ENCODE measurements at places on chromosomes 1 and 21. TPM values are rescaled to one million over a fixed set of nuclear protein-coding genes. Genes with fewer than 3 reads are reported as not detected.

- DNase-seq = peak; percentile 18
These were observed 87.6 kb downstream of the GLIS1 start for GRCh38 chr1:53651356-53651755.

DNA sequence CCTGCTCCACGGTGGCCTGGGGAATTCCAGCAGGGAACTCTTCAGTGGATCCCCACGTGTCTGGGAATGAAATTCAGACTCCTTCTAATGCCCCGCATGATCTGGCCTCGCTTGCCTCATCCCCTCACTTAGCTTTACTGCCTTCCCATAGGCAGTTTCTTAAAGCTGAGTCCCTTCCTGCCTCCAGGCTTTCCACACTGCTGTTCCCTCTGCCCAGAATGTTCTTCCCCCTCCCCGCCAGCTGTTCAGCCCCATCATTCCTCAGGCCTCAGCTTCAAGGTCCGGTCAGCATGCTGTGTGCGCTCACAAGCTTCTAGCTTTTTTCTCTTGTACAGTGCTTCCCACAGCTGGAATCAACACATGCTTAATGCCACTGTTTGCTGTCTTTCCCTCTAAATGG, 54.9 kb upstream of the WASF2 start:
- no peak for DNase-seq

DNA sequence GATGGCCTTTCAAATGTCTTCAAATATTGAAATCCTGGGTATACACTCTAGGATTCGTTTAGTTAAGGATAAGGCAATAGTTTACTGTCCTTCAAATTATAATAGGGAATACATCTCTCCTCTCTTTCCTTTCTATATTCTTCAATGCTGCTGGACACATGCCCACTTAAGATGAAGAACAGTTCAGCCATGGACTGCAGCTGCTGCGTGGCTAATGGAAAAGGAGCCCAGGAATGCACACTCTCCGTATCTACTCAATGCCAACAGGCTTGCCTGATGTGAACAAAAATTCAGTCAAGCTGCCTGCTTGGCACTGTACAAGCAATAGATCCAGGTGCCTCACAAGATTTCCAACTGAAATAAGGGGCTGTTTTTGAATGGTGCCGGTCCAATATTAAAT, 321.2 kb upstream of the LYPLAL1 start:
- DNase-seq = no peak

DNA sequence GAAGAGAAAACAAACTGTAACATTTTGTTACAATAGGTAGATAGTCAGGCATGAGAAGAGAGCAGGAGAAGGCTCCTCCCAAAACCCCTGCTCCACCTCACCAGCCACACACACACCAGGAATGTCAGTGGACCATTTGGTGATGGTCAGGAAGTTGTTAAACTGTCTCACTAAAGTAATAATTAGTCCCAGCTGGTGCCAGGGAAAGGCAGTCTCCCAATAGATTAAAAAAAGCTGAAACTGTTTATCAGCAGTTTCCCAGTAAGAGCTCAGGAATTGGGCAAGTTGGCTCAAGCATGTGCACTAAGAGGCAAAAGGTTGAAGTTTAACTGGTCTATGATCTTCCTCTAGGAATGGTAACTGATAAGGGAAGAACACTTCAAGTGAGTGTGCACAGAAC, 249.6 kb downstream of the COL11A1 start:
- no peak for DNase-seq

DNA sequence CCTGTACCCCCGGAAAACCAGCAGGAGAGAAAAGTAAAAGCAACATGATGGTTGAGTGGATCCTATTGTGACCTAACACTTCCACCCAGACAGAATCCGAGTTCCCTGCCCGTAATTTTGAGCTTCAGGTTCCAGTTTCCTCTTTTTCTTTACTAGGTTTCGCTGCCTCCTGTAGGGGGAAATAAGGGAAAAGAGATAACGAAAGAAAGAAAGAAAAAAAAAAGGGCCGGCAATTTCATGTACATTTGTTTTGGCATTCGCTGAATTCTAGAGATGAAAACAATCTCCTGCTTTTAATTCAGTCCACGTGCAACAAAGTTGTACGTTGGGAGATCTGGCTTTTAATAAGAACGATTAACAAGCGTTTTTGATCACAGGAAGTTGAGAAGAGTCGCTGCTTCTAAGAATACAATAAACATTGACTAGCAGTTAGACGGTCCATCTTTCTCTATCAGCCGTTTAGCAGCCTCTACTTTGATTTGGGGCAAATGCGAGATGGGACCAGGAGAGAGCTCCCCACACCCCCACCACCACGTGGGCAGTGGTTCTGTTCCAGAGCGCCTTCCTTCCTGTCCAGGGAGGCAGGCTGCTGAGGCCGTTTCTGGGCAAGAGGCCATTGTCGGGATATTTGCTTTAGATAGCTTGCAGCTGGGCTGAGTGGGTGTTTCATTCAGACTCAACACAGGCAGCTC, 155.9 kb upstream of the RUNX1 start:
- peak; percentile 90 for DNase-seq

GRCh38 chr21:25934771-25935224, 200.0 kb downstream of the GABPA start:
- peak; percentile 56 for DNase-seq

GRCh38 chr21:41971891-41972290, 18.1 kb upstream of the C2CD2 start:
- DNase-seq = no peak

GRCh38 chr1:57887964-57888491, 464.2 kb upstream of the DAB1 start:
- DNase-seq = peak; percentile 20

DNA sequence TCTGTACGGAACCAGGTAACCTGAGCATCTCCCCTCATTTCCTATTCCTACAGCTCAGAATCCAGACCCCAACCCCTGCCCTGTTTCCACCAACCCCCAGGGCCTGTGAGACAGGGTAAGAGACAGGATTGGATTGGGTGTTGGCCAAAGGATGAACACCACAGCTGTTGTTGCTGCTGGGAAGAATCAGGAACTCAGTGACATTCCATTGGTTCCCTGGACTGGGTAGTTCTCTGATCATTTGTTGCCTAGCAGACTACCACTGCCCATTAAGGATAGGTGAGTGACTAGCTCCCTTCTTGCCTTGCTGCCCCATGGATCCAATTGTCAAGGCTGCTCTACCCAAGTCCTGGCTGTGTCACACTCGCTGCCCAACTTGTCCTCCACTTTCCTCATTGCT, 10.0 kb downstream of the NCSTN start:
- no peak for DNase-seq

DNA sequence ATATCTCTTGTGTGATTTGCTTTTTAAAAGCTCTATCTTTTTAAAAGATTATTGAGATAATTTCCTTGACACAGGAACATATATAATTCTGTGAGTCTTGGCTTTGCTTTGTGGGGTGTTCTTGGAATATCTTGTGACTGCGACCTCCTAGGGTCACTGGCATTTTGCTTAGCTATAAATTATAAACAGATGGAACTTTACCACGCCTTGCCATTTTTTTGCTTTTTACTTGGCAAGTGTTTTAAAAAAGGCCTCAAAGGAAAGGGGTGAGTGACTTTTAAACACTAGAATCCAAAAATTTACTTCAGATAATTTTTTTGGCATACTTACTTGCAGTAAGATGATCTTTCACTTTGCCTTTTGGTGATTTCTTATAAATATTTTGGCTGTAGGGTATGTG, 43.6 kb downstream of the ALG6 start:
- no peak for DNase-seq

- DNase-seq = no peak
These were observed 7.7 kb downstream of the LRRC52 start for GRCh38 chr1:165551469-165551868.

DNA sequence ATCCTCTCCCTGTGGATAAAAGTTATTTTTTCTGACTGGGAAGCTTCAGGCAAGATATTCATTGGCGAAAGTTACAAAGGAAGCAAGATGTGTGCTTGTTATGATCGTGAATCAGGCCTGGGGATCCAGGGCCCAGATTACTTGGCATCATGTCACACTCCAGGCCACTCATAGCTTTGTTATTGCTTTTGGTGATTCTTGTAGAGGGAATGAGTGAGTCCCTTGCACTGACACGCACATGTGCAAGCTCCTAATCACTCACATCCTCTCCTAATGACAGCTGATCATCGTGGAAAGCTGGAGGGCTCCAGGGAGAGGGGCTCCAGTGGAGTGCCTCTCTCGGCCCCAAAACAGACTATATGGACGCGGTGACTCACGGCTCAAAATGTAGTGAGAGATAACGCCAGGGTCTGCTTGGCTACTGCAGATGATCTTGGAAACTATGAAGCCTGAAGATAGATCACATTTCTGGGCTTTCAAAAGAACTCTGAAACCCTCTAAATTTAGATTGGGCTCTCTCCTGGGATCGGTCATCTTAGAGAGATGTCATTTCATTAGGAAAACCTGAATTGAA, 481.1 kb upstream of the USP24 start:
- no peak for DNase-seq

DNA sequence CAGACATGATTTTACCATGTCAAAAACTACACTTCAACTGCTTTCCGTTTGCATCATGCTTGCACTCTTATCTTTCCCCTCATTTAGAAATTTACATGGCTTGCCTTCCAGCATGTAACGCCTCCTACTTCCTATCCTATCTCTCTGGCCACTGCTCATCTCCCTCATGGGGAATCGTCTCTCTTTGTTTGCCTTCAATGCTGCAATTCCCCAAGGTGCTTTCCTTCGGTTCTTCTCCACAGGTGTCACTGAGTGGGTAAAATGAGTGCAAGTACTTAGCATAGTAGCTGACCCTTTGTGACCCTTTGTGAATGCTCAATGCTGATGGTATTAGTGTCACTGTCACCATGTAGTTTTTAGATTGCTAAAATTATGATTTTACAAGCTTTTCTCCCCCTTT, 63.1 kb downstream of the APP start:
- DNase-seq = no peak

The C1orf216 gene
- 7.4 TPM for total RNA-seq

The AP4B1 gene
- total RNA-seq = 21.7 TPM

The TSACC gene
- total RNA-seq = not detected

The LCE1C gene
- total RNA-seq = not detected

The HNRNPU gene
- 329 TPM for total RNA-seq

The FABP3 gene
- 25.0 TPM for total RNA-seq

The TMEM81 gene
- 1.7 TPM for total RNA-seq

All from kidney (tissue), 22 donors.